ENCODE measurements at places on chromosomes 7 and 10.

DNA sequence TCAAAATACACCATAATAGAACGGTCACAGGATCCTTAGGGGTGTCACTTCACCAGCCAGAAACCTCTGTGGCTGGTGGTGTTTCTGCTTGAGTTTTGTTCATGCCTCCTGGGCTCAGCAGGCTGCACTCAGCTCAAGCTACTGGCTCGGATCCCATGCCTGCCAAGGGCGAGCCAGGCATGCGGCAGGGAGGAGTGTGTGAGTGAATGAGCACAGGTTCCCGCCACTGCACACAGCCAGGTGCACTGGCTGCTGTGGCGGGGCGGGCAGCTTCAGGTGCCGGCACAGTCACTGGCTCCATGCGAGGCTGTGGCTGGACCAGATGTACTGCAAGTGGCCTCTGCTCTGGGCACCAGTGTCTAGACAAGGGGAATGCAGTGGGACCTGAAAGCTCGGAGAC is 29.5 kb downstream of the CLDN12 start:
- no peak for DNase-seq

DNA sequence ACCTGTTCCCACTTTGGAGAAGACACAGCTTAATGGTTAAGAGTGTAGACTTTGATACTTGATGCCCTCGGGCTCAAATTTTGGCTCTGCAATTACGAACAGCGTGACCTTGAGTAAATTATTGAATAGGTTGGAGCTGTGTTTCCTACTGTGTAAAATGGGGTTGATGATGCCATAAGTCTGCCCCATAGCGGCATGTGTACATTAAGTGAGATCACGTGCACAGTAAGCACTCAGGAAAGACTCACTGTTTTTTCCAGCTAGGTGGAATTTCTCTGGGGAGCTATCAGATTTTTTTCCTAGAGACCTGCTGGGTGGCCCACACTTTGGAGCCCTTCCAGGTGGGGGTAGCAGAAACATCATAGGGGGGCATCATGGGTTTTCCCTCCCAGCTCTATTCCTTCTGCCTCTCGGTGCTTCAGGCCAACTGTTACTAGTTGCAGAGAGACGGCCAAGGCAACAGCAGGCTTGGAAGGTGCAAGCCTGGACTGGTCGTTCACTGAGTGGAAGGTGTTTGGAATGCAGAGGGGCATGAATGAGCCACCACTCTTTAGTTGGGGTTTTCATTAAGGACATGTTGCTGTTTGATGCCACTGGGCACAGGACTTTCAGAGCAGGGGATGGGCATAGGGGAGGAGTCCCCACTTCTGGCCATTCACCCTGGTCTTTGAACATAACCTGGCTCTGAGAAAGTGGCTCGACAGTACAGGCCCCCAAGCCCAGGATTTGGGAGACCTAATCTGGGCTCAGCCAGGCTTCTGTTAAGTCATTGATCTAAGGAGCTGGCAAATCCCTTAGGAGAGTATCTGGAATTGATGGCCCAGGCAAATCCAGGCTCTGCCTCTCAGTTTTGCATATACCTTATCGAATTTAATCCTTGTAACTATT is 64.0 kb downstream of the SYPL1 start:
- DNase-seq = no peak

- no peak for DNase-seq
Measured at GRCh38 chr7:152142976-152143595, 117.6 kb downstream of the GALNT11 start.

DNA sequence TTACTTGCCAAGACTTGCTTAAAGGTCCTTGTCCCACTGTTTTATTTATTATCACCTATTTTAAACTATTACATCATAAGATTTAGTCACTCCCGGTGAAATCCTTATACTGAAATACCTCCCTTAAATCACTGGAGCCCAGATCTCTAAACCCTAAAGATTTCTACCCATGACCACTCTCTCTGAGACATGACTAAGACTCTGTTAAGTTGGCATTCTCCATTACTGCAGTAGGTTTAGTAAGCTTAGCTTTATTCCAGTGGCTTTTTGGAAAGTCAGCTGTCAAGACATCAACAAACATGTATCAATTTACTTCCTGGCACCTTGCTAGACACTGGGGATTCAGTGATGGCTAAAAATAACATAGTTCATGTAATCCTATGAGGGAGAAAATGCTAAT is 874.2 kb downstream of the KCNMA1 start:
- DNase-seq = no peak

DNA sequence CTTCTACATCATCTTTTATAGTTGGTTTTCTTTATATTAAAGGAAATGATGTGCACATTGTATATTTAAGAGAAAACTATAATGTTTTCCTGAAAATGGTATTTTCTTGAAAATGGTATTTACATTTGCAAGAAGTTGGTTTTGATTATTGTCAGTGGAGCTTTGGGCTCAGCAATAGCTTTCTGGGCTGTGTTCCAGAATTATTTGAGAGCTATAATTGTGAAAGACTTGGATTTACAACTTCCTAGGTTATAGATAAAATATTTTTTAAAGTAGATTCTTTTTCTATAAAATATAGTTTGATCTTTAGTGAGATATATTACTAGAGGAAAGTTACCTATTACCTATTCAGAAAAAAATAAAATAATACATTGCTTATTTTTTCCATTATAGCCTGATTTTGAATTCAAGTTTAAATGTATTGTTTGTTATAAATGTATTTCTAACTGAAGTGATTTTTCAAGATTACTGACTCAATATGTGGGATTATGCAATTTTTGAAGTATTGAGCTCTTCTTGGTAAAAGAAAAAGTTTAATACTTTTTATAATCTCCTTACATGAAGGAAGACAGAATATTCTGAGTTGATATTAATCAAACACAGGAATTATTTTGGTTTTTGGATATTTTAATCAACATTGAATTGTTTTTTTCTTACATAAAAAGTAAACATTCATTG is 20.2 kb downstream of the GNAI1 start:
- DNase-seq = no peak

- DNase-seq = no peak
Measured at GRCh38 chr7:1703871-1704810, 34.1 kb downstream of the ELFN1 start.

GRCh38 chr10:94349327-94349726 is 13.4 kb downstream of the NOC3L start:
- no peak for DNase-seq

DNA sequence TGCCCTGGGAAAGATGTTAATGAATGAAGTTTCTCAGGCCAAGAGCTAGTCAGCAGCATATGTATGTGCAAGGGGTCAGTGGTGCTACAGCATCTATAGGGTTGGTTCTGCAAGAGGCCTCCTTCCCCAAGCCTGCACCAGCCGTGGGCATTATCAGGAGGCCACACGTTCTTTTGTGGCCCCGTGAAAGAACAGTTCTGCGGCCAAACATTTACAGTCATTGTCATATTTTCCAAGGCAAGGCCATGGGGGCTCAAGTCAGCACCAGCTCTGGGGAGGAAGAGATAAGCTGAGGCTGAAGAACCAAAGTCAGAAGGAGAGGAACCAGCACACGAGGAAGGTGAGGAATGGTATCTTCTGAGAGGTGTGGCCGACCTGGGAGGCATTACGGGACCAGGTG is 54.4 kb upstream of the TMEM72 start:
- no peak for DNase-seq

DNA sequence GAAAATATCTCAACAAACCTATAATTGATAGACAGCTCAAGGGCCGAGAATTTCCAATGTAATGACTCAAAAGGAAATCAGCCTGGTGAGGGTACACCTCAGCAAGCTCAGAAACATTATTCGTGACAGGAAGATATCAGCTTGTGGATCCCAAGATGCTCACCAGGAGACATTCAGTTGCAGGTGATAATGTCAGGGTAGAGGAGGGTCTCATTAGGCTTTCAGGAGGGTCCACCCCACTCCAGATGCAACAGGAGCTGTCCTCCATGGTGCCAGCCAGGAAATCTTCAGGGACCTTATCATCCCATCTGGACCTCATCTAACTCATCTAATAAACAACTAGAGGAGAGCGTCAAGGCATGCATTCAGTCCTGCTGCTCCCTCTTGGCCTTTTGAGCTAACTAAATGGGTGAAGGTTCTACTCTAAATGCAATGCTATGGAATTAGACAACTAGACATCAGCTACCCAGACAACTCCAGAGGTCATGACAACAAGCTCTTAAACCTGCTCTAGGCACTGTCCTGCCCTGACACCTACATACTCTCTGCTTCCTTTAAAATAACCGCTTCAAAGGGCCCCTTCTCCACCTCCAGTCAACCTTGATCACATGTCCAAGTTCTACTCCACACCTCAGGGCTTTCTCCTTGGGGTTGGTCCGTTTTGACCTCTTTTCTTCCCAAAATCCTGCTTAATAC is 4.3 kb upstream of the GIMAP5 start:
- no peak for DNase-seq

- no peak for DNase-seq
Measured at GRCh38 chr7:45970454-45970853, 49.4 kb upstream of the IGFBP3 start.

DNA sequence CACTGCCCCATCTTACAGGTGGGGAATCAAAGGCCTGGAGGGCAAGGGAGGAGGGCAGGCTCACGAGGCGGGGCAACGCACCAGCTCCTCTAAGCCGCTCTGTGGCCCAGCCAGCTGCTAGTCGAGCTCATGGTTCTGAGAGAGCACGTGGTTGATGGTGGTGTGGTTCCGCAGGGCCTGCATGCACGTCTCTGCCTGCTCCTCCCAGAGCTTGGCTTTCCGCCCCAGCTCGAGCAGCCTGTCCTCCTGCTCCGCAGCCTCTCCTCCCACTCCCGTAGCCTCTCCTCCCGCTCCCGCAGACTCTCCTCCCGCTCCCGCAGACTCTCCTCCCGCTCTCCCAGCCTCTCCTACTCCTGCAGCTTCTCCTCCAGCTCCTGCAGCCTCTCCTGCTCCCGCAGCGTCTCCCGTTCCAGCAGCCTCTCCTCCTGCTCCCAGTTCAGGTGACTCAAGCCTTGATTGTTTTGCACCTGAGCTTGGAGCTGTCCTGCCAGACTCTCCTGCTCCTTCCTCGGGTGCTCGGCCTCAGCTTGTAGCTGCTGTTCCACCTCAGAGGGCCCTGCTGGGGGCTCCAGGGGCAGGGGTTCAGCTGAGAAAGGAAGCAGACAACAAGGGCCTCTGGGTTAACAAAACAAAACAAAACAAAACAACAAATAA is 19.1 kb upstream of the MTPAP start:
- DNase-seq = no peak

- DNase-seq = peak; percentile 73
Measured at GRCh38 chr10:28663576-28664368, 13.5 kb upstream of the BAMBI start.

DNA sequence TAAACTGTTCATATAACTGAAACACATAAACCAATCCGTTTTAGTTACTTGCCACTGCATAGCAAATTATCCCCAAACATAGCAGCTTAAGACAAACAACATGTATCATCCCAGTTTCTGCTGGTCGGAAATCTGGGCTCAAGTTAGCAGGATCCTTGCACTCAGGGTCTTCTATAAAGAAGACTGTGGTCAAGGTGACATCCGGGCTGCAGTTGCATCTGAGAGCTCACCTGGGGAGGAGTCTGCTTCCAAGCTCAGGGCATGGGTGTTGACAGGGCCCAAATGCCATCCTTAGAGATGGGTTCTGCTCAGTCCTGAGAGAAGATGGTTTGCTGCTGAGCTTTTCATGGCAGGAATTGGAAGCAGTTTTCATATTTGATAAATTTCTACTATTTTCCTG is 431.2 kb downstream of the PAXIP1 start:
- no peak for DNase-seq

GRCh38 chr10:58515291-58515941 is 2.7 kb downstream of the BICC1 start:
- no peak for DNase-seq

- DNase-seq = no peak
Measured at GRCh38 chr10:91054325-91054724, 133.4 kb upstream of the ANKRD1 start.

DNA sequence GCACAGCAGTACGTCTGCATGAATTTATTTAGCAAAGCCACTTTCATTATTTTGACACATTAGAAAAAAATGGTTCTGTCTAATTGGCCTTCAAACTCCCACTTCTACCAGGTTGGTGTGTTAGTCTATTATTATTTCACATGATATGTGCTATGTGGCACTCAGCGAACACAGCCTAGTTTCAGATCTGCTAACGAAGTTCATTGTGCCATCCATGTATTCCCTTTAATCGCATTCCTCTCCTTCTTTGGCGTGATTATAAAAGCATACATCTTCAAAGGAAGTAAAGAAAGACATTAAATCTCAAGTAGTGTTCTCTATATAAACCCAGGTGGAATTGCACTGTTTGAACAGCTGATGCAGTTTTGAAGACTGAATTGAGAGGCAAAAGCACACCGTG is 96.4 kb upstream of the CACNA2D1 start:
- DNase-seq = no peak

GRCh38 chr10:88913127-88913526 is 33.1 kb downstream of the STAMBPL1 start:
- no peak for DNase-seq

DNA sequence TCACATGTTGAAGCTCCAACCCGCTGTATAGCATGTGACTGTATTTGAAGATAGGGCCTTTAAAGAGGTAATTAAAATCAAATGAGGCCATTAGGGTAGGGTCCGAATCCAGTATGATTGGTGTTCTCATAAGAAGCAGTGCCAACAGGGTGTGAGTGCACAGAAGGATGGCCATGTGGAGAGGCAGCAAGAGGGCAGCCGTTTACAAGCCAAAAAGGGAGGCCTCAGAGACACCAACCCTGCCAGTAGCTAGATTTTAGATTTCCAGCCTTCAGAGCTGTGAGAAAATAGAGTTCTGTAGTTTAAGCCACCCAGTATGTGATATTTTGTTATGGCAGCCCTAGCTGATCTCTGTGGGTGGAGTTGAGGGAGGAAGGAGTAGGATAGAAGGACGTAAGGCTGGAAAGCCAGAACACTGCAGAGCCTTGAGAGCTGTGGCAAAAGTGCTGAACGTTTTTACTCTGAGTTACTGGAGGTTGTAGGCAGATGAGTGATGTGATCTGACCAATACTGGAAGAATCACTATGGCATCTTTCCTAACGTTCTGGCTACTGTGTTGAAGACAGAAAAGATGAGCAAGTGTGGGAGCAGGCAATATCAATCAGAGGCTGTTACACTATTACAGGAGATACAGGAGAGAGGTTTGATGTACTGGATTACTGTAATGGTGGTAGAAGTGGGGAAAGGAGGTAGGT is 334.9 kb downstream of the ELMO1 start:
- DNase-seq = peak; percentile 38

GRCh38 chr7:18575622-18576572 is 80.3 kb downstream of the HDAC9 start:
- peak; percentile 8 for DNase-seq

DNA sequence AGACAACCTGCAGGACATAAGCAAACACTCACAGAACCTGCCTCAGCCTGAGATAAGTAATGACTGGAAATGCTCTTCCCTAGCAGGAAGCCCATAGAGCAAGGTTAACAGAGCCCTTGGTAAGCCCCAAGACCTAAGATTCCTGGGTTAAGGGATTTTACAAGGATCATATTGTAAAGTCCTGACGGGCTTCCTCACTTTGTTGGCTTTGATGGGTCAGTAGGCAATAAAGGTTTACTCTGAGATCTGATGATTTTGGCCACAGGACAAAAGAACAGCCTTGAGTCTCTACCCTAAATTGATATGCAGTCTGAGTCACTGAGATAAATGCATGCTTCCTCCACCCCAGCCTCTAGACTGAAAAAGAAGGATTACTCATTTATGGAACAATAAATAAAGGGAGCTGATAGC is 270.8 kb downstream of the HTR7 start:
- peak; percentile 16 for DNase-seq

- peak; percentile 93 for DNase-seq
Measured at GRCh38 chr7:112422842-112423496, 27.3 kb upstream of the IFRD1 start.

Data from MG63 (cell line).